ENCODE measurements at places on chromosomes 3 and 15.
A peak's percentile ranks its signal among the peaks of the same experiment; 100 is the strongest.

- no peak for DNase-seq
These were observed 291.9 kb downstream of the MAGI1 start for GRCh38 chr3:65746848-65747247.

- no peak for DNase-seq
These were observed 37.9 kb downstream of the MYO5C start for GRCh38 chr15:52257734-52258062.

DNA sequence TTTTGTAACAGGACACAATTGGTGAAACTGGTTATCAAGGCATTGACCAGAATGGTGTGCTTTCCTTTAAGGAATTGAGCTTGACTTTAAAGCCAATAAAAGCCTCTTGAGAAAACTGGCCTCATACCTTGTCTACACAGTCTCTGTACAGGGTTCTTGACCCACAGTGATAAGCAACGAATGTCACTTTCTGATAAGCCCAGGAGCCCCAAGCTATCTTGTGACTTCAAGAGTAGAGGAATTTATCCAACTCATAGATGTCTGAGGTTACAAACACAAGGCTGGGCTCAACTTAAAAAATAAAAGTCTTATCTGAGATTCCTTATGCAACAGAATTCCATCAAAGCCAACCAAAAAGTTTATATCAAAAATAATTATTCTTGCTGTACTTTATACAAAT, 212.1 kb downstream of the GBE1 start:
- DNase-seq: no peak

DNA sequence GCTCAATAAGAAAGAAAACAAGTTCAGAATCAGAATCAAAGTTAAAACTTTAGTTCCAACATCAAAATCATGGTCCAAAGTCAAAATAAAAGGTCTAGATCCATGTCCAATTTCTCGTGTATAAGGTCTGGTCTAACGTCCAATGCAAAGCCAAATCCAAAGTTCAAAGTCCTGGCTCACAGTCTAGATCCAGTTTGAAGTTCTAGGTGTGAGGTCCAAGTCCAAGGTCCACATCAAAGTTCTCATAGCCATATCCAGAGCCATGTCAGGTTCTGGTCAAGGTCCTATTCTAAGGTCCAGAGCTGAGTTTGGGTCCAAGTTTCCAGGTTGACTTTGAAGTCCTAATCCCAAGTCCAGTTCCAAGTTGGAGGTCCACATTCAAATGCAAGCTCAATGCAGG, 40.7 kb upstream of the VIPR1 start:
- no peak for DNase-seq

- DNase-seq: no peak
These were observed 10.2 kb upstream of the HERC1 start for GRCh38 chr15:63843901-63844317.

DNA sequence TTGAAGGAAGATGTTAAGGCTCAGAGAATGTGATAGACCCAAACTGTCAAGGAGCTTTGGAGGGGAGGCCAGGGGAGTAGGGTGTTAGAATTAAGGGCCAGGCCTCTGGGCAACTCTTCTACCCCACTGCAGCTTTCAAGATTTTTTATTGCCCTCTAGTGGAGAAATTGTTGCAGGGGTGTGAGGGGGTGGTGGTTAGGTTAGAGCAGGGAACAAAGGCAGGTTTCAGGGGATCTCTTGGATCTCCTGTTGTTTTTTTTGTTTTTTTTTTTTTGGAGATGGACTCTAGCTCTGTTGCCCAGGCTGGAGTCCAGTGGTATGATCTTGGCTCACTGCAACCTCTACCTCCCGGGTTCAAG, 1.4 kb upstream of the SEC13 start:
- DNase-seq: no peak

- no peak for DNase-seq
These were observed at the start of gene PLXND1 for GRCh38 chr3:129606636-129607390. PLXND1 (minus strand) TSS chr3:129606676; CDS start chr3:129606639, 37 bp downstream.

- no peak for DNase-seq
These were observed 12.3 kb downstream of the ANPEP start for GRCh38 chr15:89802231-89802928.

- no peak for DNase-seq
These were observed 11.2 kb downstream of the EBLN2 start for GRCh38 chr3:73072634-73073033.

DNA sequence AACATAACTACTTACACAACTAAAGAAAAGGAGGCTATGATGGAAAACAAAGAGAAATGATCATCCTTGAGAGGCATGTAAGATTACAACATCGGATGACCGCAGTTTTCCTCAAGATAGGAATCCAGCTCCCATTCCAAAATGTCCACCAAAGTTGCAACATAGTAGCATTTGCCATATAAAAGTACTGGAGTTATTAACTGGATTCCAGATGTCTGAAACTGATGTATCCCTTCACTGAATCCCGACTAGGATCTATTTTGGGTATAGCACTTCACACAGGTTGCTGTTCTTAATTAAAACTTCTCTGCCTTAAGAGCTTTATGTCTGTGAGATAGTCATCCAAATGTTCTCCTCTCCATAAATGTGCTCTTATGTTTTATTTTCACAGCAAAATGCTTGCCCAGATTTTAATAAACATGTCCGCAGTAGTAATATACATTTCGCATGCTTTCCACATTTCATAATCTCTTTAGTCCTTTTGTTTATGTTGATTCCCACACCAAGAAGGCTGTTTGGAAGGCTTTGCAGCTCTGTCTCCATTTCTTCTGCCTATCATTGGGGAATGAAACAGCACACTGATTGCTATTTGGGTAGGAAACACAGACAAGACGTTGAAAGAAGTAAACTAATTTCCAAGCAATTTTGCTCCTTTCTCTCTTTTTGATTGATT, 716.5 kb upstream of the CFAP20DC start:
- no peak for DNase-seq

- no peak for DNase-seq
These were observed 196.4 kb upstream of the HES1 start for GRCh38 chr3:193939527-193939926.

- no peak for DNase-seq
These were observed 32.4 kb upstream of the PIK3R4 start for GRCh38 chr3:130779031-130779430.

DNA sequence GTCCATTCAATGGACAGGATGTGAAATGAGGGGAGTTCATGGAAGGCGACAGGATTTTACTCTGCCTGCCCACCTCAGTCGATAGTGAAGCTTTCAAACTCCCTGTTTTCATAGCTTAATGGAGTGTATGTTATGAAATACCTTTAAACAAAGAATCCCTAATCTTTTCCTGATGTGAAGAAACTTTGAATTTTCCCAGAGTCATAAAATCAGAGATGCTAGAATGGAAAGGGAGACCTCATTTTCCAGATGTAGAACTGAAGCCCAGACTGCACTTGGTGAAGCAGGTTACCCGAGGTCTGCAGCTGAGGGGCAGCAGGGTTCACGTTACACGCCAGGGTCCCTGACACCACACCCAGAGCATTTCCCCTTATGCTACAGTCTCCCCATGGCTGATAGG, 34.7 kb upstream of the LACTB start:
- no peak for DNase-seq

- no peak for DNase-seq
These were observed 126.0 kb downstream of the MYLK start for GRCh38 chr3:123758081-123758564.

DNA sequence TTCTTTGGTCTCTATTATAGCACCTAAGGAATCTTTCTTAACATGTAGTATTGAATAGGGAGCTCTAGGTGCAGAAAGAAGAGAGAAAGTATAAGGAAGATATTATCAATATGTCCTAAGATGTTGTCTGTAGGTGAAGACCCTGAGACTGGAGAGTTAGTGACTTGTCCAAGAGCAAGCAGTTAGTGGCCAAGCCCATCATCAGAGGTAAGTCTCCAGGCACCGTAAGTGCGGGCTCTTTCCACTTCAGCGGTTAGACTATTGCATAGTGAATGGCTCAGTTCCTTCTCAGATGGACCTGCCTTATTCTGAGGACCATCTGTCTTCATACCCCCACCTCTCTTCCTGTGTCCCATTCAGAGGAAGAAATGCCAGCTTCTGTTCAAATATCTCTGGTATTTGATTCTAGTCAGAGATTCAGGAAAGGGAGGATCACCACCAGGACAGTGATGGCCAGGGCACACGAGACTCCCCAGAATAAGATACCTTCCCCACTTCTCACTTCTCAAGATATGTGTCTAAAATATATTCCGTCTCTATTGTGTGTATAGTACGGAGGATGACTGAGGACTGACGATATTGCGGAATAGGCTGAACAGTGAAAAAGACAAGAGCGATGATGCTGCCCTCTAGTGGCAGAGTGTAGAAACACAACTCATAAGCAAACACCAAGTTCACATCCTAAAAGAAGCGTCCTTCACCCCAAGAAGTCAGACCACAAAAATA, 19.1 kb upstream of the ADGRG7 start:
- peak; percentile 74 for DNase-seq

- DNase-seq: no peak
These were observed 9.7 kb downstream of the TEX264 start for GRCh38 chr3:51680663-51681230.

GRCh38 chr15:71091601-71092000, 23.7 kb upstream of the THSD4 start:
- no peak for DNase-seq

DNA sequence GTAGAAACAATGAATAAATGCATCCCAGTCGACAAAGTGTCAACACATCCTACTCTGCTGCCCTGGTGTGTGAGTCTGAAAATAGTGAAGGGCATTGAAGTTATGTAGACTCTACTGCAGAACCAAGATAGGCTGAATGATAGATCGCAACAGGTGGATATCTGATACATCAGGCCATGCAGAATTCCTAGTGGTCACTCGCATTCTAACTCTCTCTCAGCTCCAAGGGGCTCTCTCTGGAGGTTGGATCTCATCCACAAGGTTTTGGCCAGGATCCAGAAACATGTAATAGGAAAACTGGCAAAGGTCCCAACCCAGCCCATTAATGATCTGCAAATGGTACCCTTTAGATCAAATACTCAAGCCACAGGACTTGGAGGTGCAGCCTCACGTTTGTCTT, 514.1 kb downstream of the MAGI1 start:
- DNase-seq: no peak

GRCh38 chr3:2543247-2543646, 444.6 kb downstream of the CNTN4 start:
- no peak for DNase-seq

- peak; percentile 83 for DNase-seq
These were observed 428.3 kb upstream of the ATP11B start for GRCh38 chr3:182364723-182365650.

- DNase-seq: no peak
These were observed 77.7 kb downstream of the CEMIP start for GRCh38 chr15:80856809-80857377.

- peak; percentile 82 for DNase-seq
These were observed 184.9 kb downstream of the APBA2 start for GRCh38 chr15:29070471-29071231.

GRCh38 chr3:197478746-197479668, 76.8 kb downstream of the BDH1 start:
- no peak for DNase-seq

GRCh38 chr3:97278506-97278905, 464.1 kb downstream of the EPHA6 start:
- DNase-seq: no peak

DNA sequence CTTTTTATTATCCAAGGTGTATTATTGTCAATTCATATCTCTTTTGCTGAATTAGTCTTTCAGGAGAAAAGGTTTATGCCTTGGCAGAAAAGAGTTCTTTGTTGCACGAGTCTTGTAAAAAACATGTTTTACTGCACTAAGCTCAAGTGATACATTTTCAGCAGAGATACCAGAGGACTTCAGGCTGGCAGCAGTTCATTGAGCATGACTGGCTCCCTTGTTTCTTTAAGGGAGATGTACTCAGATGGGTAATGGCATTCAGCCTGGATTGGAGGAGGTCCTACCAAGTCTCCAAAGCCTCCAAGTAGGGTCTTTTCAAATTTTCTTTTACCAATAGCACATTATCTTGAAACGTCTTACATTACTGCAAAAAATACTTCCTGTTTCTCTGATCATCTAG, 400.1 kb downstream of the NSUN3 start:
- DNase-seq: no peak

- no peak for DNase-seq
These were observed 236.6 kb upstream of the CTDSPL start for GRCh38 chr3:37625051-37625450.

DNA sequence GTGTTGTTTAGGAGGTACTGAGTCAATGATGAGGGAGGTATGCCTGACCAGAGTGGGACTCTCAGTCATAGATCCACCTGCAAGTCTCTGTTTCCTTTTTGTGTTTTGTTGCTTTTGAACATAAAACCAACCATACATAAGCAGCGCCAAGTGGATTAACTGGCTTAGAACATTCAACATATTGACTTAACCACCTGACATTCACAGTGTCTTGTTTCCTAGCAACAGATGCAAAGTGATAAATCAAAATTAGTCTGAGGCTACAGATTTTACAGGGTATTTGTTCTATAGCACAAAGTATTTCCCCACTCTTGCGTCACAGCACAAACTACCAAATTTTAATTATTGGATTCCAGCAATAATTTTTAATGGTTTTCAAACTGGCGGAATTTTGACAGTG, 283.8 kb downstream of the BBX start:
- DNase-seq: no peak

- no peak for DNase-seq
These were observed 768.1 kb downstream of the MECOM start for GRCh38 chr3:168895419-168895818.

DNA sequence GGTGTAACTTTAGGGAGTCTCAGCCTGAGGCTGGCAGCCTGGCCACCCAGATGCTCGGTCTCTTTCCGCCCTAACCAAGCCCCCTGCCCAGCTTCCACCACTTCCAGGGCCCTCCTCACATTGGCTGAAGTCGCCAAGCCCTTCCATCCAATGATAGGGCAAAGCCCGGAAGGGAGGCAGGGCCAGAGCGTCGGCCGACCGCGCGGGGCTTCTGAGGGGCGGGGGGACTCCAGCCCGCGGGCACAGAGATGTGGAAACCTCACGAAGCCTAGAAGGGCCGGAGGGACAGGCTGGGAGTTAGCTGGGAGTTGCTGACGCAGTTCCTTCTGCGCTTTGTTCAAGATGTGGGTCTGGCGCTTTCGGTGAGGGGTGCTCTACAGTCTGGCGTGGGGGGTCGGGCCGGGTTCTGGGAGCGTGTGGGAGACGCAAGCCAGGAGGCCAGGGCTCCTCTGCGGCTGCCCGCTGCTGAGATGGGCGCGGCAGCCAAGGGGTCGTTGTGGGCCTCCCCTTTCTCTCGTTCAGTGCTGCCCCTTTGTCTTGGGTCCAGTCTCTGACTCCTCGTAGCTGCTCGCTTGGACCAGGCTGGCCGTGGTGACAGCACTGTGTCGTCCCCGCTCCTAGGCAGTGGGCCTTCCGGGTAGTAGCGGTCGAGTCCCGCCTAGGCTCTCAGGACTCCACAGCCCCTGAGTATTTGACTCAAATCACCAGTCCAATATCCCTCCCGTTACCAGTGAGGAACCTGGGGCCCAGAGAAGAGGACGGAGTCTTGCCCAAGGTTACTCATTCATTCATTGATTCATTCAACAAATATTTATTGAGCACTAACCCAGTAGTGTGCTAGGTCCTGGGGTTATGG, at the start of gene ZNF660:
Gene ZNF660 (plus strand): TSS at position 319 of the 856 bp plus-strand sequence. CDS start 9,230 bp downstream, outside the sequence.
- DNase-seq: peak; percentile 55

- no peak for DNase-seq
These were observed 56.4 kb downstream of the UBE2E2 start for GRCh38 chr3:23259515-23259914.

- no peak for DNase-seq
These were observed 15.2 kb downstream of the TRAIP start for GRCh38 chr3:49841126-49841696.

- peak; percentile 58 for DNase-seq
These were observed 37.9 kb upstream of the TSC22D2 start for GRCh38 chr3:150370122-150370602.

Data from putamen (tissue), 1 donor.